Nucleus accumbens (tissue), 56 donors: ENCODE measurements at places on chromosomes 16 and 17.

- no peak for DNase-seq
These were observed 62.0 kb upstream of the NUDT7 start for GRCh38 chr16:77660311-77660710.

GRCh38 chr17:17694169-17695081 is 13.2 kb downstream of the RAI1 start:
- DNase-seq = peak; percentile 60

DNA sequence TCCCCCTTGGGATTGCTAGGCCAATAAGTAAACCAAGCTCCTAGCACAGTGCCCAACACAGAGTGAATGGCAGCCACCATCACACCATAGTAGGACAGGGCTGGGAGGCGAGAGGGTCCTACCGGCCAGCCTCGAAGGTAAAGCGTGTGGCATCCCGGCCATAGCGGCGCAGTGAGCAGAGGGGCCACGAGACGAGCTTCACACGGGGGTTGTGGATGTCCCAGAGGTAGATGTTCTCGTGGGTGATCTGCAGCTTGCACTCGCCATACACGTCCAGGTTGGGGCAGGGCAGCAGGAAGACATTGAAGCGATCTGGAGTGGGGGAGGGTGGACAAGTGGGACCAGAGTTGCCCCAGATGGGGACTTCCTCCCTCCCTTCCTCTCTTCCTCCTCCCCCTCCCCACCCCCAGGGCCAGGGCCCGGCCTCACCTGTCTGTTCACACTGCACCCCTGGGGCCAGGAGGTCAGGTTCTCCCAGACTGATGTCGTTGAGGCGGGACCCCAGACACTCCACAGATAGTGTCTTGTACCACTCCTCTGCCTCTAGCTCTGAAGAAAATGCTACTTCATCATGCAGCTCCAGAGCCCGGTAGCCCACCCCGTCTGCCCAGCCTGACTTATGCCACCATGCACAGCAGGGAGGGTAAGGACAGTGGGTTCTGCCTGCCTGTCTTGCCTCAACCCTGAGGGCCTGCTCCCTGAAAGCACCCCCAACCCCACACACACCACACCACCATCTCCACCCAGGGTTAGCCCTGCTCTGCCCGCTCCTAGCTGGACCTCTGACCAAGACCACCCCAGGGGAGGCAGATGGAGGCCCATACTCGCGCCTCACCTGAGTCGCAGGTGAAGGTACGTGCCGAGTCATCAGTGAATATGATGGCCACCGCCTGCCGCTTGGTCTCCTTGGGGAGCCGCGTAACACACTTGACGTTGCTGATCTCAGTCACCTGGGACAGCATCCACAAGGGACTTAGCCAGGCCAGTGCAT is 11.3 kb downstream of the DOK4 start:
- no peak for DNase-seq

DNA sequence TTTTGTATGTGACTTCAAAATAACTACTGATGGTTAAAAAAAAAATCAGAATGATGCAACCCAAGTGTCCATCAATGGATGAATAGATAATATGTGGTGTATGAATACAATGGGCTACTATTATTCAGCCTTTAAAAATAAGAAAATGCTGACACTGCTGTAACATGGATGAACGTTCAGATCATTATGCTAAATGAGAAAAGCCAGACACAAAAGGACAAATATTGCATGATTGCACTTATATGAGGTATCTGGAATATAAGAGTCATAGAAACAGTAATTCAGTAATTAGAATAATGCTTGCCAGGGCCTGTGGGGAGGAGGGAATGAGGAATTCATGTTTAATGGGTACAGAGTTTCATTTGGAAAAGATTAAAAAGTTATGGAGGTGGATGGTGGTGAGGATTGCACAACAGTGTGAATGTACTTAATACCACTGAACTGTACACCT is 25.4 kb downstream of the TENT4B start:
- no peak for DNase-seq

GRCh38 chr16:10541366-10541765 is 39.0 kb downstream of the EMP2 start:
- DNase-seq = no peak
